ENCODE measurements at places on chromosomes 4 and X.

DNA sequence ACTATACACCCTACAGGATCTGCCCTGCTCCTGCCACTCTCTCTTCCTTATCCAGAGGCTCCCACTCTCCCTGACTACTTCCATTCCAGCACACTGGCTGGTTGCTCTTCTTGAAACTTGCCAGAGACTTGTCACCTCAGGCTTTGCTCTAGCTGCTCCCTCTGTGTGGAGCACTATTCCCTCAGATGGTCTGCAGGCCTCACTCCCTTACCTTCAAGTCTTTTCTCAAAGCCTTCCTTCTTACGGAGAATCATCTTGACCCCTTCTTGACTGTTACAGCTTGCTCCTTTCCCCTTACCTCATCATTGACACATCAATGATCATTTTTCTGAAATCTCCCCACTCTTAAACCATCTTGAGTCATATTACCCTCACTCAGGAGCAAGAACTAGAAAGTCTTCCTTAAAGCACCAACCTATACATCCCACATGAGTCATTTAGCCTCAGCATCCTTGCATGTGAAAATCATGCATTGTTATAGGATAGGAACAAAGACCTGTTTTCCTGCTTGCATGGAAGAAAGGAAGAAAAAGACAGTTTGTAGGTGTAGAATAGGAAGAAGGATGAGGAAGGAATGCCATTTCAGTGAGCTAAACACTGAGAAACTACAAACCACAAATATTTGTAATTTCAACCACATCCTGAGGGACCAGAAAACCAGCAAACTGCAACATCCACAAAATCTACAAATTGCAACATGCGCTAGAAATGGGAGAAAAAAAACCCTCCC is 55.7 kb downstream of the ANTXR2 start:
- DNase-seq = no peak

DNA sequence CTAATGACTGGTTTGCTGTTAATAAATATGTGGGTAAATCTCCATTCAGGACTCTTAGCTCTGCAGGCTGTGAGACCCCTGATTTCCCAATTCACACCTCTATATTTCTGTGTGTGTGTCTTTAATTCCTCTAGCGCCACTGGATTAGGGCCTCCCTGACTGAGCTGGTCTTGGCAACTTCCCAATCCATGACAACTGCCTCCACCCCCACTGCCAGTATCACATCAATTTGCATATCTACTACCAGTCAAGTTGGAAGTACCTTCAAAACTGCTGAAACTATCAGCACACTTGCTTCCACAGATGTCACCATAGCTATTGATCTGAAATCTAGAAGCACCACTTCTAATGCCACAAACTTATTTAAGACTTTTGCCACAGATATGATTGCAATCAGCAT is 27.6 kb downstream of the OPRPN start:
- DNase-seq = no peak

DNA sequence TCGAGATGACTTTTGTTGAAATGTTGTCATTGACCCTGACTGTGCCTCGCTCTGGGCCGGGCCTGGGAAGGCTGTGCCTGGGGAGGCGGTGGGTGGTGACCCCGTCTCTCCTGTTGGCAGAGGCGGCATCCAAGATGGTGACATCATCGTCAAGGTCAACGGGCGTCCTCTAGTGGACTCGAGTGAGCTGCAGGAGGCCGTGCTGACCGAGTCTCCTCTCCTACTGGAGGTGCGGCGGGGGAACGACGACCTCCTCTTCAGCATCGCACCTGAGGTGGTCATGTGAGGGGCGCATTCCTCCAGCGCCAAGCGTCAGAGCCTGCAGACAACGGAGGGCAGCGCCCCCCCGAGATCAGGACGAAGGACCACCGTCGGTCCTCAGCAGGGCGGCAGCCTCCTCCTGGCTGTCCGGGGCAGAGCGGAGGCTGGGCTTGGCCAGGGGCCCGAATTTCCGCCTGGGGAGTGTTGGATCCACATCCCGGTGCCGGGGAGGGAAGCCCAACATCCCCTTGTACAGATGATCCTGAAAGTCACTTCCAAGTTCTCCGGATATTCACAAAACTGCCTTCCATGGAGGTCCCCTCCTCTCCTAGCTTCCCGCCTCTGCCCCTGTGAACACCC is 36.4 kb downstream of the HTRA3 start:
- DNase-seq = no peak

DNA sequence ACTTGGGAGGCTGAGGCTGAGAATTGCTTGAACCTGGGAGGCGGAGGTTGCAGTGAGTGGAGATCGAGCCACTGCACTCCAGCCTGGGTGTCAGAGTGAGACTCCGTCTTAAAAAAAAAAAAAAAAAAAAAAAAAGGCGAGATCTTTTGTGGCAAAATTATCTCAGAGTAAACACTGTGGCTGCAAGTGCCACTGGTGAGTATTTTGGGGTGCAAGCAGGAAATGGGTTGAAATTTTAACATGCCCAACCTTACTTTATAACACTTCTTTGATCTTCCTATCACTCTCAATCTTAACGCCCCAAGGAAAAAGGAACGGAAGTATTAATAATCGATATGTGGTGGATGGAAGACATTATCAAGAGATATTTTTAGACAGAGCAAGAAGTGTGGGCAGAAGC is 32.1 kb downstream of the SLC34A2 start:
- no peak for DNase-seq

DNA sequence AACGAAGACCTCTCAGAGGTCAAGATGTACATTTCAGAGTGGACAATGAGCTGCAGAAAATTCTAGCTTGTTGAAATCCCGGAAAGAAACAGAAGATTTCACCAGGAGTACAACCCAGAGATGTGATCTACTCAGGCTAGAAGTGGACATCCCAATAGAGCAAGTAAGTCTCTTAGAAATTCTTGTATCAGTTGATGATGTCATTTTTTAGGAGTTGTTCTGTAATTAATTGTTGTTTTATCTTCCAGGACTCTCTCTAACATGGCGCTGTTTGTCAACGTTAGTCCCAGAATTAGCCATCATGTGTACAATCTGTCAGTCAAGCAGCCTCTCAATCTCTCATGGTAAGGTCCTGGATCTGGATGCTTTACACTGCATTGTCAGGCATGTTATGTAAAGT is 174.4 kb downstream of the GRIA3 start:
- no peak for DNase-seq

Data from dermis microvascular lymphatic vessel endothelial cell (primary cell).